ENCODE measurements at places on chromosomes 1 and 21. TPM values are rescaled to one million over a fixed set of nuclear protein-coding genes. Genes with fewer than 3 reads are reported as not detected.

DNA sequence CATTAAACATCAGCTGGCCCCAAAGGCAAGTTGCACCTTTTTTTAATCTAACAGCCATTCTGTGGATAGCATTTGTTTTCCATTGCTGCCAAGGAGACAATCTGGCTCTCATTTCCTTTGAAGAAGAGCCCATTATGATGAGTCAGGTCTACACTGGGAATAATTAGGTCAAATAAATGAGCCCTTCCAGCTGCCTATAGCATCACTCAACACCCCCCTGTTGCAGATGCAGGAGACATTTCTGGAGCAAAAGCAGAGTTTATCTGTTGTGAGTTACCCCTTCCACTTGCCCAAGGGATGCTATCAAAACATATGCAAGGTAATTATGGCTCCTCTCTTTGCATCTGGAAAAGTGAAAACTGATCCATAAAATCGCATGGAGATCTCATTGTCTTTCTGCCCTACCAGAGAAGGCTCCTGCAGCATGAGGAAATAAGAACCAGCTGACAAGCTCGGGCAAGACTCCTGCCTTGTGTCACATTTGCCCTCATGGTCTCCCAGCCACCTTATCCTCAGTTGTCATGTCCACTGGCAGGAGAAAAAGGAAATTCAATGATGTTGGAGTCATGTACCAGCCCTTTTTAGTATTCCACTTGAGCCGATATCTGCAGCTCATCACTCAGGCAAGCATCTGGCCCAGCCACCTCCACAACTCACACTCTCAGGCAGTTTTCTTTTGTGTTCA, 135.9 kb downstream of the SLC30A10 start:
- DNase-seq, result no peak

SPRR3 gene
- not detected for polyA plus RNA-seq

DNA sequence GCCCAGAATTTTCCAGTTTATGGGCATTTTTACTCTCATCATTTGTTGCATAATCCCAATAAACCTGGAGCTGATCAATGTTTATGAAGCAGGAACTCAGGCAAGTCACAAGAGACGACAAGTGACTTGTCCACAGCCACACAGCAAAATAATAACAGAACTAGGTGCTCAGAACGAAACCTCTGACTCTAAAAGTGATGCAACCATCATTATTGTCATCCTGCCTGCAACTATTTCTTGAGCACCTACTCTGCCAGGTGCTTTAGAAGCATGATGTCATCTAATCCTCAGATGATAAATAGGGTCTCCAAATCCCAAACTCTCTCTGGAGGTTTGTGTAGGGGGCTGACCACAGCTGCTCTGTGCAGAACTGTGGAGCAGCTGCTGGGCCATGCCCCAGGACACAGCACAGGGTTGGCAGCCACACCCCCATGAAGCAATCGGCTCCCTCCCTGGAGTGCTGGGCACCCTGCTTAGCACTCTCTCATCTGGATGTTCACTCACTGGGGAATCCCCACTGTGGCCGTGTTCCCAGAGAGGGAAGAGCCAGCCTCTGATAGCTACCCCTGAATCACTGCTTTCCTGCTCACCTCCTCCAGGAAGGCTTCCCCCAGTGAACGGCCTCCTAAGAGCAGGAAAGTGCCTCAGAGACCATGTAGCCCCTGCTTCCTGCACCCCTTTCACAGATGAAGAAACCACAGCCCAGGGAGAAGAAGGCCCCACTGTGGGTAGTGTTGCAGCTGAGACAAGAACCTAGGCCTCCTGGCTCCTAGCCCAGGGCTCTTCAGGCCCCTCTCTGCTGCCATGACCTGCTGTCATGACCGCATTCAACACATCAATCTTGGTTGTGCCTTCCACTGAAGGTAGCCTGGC, 2.1 kb downstream of the TTC22 start:
- no peak for DNase-seq

DNA sequence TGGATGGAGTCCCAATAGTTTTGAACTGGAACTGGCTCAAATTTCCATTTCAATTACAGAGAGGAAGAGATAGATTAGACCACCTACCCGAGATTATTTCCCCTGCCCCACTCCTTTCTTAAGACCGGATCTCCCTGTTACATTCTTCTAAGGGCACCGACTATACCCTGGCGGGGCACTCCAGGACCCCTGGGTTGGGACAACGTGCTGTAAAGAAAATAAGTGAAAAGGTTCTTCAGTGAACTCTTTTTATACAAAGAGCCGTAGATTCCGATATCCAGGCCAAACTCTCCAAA, 6.7 kb downstream of the NR5A2 start:
- no peak for DNase-seq

- DNase-seq, result peak; percentile 21
Measured at GRCh38 chr1:86018283-86018923, 138.2 kb downstream of the COL24A1 start.

DNA sequence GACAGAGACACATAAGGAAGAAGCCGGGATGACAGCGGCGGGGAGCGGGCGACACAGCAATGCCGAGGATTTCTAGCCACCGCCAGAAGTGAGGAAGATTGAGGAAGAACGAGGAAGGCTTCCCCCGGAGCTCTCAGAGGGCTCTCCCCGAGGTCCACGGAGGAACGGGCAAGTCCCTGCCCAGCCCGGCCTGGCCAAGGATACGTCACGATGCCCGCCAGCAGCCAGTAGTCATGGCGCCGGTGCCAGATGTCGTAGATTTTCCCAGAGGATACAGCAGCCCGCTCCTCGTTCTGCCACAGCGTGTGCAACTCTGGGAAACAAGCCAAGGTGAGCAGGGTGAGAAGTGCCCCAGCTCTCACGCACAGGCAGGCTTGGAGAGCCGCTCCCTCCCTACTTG, 65.9 kb downstream of the KCNAB2 start:
- DNase-seq, result no peak

DNA sequence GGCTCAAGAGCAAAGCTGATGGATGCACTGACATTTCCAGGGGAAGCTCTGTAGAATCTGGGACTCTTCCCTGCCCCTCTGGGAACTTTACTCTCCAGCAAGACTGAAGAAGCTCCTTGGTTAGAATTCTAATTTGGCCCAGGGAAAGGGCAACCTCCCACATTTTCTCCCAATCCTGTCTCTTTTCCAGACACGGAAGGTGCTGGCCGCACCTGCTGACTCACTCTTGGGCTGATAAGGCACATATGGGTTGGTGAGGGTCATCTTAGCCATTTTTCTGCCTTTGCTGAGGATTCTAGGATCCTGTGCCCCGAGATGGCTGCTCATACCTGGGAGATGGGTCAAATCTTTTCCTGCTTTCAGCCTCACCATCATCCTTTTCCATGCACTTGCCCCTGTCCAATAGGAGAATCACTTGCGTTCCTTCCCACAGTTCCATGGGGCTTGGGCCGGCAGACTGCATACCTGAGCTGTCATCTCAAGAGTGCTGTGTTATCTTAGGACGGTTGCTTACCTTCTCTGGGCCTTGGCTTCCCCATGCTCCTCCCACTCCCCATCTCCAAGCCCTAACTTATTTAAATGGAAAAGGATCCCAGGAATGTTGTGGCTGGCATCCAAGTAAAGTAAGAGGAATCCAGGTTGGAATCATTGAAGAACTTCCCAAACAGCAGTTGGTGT, 1.3 kb downstream of the TINAGL1 start:
- no peak for DNase-seq

CD48 gene
- 213 TPM for polyA plus RNA-seq

GRCh38 chr1:246152986-246153431, 354.1 kb downstream of the SMYD3 start:
- no peak for DNase-seq

GRCh38 chr1:198605406-198605805, 33.4 kb upstream of the PTPRC start:
- DNase-seq, result no peak

DNA sequence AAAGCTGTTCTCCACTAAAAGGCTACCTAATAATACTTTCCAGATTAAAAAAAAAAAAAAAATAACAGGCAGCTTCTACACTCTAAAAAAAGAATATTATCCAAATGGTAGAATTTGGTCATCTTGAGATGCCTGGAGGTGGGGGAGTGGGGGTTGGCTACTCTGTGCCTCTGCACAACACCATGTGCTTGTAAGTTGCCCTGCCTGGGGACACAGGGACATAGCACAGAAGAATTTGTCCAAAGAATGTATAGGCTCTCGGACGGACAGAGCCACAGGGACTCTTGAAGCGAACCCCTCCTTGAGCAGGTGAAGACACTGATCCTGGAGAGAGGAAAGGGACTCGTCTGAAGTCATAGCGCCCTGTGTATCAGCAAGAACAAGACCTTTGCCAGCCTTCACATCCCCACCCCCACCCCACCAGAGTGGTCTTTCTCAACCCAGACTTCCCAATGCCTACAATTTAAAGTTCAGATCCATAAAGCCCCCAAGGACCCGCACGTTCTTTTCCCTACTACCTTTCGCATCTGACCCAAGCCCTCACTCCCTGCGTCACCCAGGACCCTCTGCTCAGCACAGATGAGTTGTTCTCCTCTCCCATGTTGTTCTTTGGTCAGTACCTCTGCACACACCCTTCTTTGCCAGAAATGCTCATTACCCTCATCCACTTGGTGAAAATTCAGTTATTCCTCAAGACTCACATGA, 72.6 kb downstream of the LGR6 start:
- no peak for DNase-seq

ZSWIM5 gene
- 0.85 TPM for polyA plus RNA-seq

DNA sequence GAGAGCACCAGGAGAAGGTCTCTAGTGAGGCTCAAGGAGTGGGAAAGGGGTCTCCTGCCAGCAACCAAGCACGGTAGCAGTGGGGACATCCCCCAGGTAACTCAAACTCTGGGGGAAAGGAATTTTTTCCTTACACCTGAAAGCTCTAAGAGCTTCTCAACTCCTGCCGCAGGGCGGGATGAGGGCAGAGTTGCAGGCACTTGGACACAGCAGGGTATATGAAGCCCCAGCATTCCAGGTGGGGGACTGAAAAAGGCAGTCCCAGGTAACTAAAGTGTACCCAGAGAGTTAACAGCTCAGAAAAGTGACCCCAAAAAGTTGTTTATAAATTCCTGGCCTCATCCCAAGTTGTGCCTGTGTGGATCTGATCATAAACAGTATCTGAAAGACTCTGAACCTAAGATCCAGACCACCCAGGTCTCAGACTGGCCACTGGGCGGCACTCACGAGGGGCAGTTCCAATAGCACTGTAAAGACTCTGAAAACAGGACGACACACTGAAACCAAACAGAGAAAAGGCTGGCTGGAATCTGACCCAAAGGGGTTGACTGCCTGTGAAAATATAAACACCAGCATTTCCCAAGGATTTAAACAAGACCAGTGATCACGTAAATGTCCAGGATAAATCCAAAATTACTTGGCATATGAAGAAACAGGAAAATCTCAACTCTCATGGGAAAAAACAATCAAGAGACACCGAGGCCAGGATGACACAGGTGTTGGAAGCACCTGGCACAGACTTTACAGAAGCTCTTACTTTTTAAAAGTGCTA, 47.5 kb downstream of the HSF2BP start:
- DNase-seq, result no peak

MAN1C1 gene
- 48.3 TPM for polyA plus RNA-seq

DNA sequence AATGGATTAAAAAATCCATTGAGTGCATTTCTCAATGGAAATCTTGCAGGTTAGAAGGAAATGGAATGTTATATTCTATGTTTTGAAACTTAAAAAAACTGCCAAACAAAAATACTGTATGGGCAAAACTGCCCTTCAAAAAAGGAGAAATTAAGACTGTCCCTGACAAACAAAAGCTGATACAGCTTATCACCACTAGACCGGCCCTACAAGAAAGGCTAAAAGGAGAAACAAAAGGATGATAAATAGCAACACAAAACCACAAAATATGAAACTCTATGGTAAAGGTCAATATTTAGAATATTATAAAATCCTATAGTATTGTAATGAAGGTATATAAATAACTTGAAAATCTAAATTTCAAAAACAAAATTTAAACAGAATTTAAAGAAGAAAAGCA, 60.0 kb downstream of the SLC25A24 start:
- no peak for DNase-seq

RCSD1 gene
- 124 TPM for polyA plus RNA-seq

ARTN gene
- not detected for polyA plus RNA-seq

MMEL1 gene
- polyA plus RNA-seq, result 9.6 TPM

MATN1 gene
- polyA plus RNA-seq, result not detected

GRCh38 chr1:245404527-245404926, 249.7 kb downstream of the KIF26B start:
- DNase-seq, result no peak

GRCh38 chr1:17155257-17155920, 36.1 kb upstream of the PADI2 start:
- no peak for DNase-seq

C1orf87 gene
- not detected for polyA plus RNA-seq

- no peak for DNase-seq
Measured at GRCh38 chr1:204909109-204909508, 38.4 kb downstream of the NFASC start.

TMEM240 gene
- not detected for polyA plus RNA-seq

All from naive thymus-derived CD8-positive, alpha-beta T cell (primary cell).